ENCODE measurements at places on chromosomes 7 and 10.

DNA sequence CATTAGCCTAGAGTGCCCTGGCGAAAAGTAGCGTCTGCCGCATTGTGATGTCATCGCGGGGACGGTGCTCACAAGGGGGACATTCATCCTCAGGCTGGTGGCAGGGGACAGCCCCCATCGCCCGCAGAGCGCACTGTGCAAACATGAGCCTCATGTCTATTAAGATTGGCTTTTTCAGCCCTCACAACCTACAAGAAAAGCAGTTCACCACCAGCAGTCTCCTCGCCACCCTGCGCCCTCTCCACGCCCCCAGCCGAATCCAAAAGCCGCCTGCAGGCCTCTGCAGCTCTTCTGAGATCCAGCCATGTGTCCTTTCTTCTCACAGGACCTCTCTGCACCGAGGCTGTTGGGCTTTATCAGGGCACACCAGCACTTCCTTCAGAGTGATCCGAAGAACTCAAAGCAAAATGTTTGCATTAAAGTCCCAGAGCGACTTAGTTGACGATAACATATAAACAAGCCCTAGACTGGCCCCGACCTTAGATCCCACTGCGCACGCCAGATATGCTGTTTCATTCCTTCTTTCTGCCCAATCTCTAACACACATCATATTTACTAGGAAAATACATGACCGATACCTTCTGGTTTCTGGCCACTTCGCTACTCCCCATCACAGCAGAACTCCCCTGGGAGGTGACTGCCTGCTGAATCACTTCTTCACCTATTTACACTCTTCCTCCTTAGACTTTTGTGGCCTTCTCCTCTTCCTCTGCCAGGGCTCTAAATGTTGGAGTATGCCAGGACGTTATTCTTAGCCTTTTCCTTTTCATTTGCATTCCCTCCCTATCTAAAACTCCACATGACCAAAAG is 206.0 kb upstream of the SH2B2 start:
- DNase-seq, result no peak

GRCh38 chr7:104137971-104138370 is 69.8 kb downstream of the ORC5 start:
- DNase-seq, result no peak

GRCh38 chr10:131514454-131514853 is 202.9 kb upstream of the TCERG1L start:
- no peak for DNase-seq

GRCh38 chr10:79149662-79150443 is 81.1 kb downstream of the ZMIZ1 start:
- DNase-seq, result no peak

GRCh38 chr10:29257784-29258135 is 31.1 kb upstream of the LYZL1 start:
- DNase-seq, result no peak

DNA sequence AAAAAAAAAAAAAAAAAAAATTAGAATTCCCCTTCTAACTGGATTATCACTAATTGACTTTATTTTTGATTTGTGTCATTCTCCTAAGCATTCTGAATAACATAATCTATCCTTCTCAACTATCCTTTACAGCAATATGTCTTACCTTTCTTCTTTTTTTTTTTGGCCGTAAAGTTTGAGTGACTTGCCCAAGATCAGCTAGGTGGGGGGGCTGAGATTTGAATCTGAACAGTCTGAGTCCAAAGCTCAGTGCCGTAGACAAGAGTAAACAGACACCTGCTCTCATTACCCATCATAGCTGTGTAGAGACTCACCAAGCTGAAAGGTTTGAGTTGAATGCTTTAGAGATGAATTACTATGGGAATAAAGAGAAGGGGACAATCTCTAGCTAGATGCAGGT is 192.1 kb downstream of the SORCS1 start:
- DNase-seq, result no peak

DNA sequence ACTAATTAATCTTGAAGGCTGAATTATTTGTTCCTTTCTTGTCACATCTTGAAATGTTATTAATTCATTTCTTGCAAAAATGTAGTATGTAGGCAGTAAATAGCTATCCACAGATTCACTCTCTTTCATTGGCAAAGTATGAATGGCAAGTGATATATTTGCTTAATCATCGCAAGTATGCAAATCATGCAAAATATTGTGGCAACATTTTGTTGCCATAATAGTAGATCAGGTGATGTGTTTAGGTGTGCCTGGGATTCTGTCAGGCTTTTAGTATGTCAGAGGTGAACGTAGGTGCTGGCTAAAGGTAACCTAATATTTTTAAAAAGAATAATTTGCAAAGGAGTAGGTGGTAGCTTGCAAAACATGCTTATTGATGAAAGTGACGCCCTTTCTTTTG is 5.9 kb downstream of the MAP3K8 start:
- DNase-seq, result no peak

- no peak for DNase-seq
Observed at GRCh38 chr10:126523071-126523470, 134.8 kb upstream of the ADAM12 start.

GRCh38 chr10:131141645-131142516 is 169.6 kb downstream of the TCERG1L start:
- DNase-seq, result no peak

DNA sequence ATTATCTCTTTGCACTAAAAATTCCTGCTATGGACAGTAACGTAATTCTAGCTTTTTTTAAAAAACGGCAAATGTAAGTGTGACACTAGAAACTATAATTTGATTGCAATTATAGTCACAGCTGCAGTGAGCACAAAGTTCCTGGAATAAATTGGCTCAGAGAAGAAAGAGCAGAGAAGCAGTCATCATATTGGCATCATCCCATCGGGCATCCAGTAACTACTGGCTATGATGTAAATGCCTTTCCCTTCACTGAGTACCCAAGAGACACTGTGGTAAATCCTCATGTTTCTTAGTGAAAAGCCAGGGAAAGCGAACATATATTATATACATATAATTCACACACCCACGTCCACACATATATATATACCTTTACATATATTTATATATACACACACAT is 43.6 kb downstream of the PIP4K2A start:
- DNase-seq, result no peak

DNA sequence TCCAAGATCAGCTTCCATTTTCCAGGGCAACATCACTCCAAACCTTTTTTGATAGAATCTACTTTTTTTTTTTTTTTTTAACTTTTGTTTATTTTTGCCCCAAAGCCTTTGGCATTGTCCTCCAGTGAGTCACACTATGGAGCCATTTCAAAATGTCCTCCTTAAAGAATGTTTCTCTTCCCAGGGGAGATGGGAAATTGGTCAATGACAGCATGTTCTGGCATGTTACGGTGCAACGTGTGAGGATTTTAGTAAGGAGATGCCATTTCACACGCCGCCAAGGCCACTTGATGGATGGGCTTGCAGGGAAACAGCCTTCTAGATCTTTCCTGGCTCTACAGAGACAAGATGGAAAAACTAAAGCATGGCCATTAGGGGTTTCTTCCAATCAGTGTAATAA is 30.7 kb upstream of the TRIL start:
- DNase-seq, result no peak

DNA sequence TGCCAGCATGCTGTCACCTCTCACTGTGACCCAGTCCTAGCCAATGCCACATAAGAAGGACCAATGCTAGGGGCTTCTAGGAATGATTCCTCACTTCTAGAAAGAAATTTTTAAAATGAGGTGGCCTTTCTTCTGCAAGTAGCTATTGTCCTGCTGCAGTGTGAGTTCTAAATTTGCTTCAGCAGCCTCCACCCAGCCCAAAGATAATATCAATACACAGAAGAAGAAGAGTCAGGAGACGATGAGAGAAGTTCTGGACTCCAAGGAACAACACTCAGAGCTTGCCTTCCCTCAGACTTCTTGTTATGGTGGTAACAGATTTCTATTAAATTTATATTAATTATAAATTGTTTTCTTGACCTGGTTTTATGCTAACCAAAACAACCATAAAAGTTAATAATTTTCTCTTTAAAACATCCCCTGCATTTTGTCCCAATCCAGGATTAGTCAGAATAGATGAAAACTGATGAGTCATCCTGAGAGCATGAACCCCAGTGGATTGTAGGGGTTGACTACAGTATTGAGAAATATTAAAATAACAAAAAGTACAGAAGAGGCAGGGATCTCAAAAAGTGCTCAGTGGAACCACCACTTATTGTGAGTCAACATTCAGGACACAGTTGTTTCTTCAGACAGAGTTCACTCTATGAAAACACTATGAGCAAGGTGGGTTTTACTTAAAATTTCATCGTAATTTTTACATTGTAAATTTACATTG is 29.6 kb upstream of the AKR1C2 start:
- no peak for DNase-seq

GRCh38 chr7:30459591-30460245 is 18.9 kb downstream of the NOD1 start:
- no peak for DNase-seq

DNA sequence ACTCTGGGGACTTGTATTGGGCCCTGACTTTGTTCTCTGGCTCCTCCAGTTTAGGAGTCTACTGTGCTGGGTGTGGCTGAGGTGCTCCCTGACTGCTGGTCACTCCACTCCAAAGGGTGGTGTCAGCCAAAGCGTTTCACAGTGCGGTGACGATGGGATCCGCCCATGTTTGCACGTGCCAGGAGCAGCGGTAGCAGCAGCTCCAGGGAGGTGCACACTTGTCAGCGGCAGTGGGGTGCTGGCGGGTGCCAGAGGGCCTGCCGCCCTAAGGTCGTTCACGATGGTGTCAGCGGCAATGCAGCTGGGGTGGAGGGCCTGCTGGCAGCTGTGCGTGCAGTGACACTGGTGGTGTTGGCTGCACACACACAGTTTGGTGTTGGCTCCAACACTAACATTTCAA is 268.5 kb upstream of the AKR1E2 start:
- no peak for DNase-seq

GRCh38 chr10:106874604-106874889 is 290.0 kb downstream of the SORCS1 start:
- no peak for DNase-seq

DNA sequence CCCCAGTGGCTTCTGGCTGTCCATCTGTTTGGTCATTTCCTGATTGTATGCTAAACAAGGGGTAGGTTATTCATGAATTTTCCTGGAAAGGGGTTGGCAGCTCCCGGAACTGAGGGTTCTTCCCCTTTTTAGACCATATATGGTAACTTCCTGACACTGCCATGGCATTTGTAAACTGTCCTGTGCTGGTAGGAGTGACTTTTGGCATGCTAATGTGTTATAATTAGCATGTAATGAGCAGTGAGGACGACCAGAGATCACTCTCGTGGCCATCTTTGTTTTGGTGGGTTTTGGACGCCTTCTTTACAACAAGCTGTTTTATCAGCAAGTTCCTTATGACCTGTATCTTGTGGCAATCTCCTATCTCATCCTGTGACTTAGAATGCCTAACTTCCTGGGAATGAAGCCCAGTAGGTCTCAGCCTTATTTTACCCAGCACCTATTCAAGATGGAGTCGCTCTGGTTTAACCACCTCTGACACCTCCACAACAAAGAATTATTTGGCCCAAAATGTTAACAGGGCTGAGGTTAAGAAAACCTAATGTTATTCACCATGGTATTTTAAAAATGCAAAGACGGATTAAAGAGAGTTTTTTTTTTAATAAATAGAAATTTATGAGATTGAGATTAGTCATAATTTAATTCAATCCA is 2.4 kb upstream of the PTN start:
- no peak for DNase-seq

DNA sequence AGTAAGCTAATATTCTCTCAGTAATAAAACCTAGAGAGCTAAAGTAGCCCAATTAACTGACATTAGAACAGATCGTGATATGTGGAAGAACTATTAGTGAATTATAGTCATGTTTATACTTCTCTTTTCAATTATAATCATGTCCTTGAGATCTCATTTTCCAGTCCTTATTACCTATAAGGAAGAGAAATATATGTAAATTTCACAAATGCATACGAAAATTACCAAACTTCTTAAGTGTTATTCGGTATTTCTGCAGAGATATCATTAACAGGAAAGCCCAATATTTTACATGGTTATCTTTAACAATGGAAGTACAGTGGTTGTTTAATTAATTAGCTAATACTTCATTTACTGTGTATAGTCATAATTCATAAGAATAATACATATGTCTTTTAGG is 110.7 kb downstream of the PTEN start:
- DNase-seq, result no peak

DNA sequence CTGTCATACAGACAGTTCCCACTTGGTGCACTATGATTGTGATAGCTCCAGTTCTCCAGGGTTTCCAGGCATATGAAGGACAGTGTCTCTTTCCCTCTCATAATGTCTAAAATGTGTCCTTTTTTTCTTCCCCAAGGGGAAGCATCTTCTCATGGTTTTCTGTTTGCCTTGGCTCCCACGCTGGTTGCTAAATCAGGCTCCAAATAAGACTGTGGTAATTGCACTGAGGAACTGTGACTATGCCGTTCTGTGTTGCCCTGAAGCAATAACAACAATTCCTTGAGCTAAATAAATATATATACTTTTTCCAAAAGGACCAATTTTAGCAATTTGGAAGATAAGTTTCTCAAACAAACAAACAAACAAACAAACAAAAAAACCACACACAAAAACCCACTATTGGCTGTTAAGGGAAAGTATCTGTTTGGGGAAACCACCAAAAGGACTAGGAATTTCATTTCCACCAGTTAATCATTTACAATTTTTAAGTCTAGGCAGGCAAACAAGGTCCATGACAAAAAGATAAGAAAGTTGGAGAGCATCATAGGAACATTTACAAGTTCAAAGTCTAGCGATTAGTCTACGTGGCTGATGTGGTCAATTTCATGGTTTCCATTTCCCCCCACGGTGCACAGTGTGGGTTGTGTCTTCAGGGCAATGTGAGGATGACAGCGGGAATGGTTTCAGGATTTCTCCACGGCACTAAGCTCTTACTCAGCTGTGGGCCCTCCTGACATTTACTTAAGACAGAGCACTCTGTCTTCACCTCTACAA is 62.4 kb downstream of the THNSL1 start:
- no peak for DNase-seq

DNA sequence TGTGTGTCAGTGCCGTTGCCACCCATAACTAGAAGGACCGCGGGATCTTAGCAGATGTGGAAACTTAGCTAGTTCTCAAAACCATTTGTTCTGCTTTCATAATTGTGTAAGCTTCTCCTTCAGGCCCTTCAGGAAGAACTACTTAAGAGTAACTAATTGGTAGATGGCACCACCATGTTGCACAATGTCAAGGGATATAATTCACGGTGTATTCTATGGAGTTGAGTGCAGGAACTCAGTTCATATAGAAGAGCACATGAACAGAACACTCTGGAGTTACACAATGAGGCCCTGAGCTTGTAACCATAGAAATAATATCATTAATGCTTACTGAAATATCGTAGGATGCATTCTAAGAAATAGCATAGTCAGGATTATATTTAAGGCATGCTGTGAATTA is 126.5 kb upstream of the GAD2 start:
- no peak for DNase-seq

DNA sequence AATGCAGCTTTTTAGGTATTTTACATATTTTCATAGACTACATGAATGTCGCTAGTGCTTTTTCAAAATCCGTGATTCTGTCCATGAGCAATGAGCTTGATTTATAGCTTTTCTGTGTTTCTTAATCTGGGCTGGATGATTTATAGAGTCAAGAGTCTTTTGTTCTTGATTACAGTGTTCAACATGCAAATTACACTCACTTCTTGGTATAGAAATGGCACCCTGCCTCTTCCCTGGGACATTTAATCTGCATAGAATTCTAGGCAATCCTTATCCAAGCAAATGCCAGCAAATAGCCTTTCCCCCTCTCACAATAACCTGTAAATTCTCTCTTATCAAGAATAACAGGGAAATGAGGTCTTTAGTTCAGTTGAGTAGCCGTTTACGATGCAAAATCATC is 246.2 kb upstream of the SEMA3C start:
- DNase-seq, result no peak

- no peak for DNase-seq
Observed at GRCh38 chr7:28224172-28224571, 43.6 kb upstream of the JAZF1 start.

All from MM.1S (cell line).